ENCODE measurements at places on chromosomes 16 and 17. TPM values are rescaled to one million over a fixed set of nuclear protein-coding genes. Genes with fewer than 3 reads are reported as not detected.

DNA sequence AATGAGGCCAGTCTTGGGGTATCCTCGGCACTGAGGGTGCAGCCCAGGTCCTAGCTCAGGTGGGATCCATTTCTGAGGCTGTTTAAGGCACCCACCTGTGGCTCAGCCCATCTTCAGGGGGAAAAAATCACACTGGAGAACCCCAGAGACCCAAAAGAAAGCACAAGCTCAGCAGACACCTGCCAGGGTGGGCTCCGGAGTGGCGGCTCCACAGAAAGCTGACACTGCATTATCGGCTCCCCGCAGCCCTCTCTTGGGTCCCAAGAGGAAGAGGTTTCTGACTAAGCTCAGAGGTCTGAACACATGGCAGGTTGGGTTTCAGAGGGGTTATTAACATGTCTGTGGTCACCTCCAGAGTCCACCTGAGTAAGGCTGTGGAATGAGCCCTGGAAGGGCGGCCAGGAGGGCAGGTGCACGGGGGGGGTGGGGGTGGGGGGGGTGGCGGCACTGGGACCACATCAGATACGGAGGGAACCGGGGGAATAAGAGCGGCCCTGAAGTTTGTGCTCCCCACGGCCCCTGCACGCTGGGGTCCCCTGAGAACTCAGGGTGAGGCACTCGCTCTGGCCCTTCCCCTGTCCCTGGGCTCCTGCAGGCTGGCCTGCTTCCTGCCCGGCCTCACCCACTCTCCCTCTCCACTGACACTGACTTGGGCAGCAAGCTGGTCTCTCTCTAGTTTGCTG lies 79.5 kb downstream of the TIMM22 start:
- DNase-seq, result no peak

- no peak for DNase-seq
Observed at GRCh38 chr16:89693289-89693731, 6.8 kb downstream of the CDK10 start.

GRCh38 chr17:7549401-7550055 lies 670 bp downstream of the TNFSF12 start:
- DNase-seq, result peak; percentile 63

- no peak for DNase-seq
Observed at GRCh38 chr17:7820231-7820630, 13.8 kb upstream of the KDM6B start.

DNA sequence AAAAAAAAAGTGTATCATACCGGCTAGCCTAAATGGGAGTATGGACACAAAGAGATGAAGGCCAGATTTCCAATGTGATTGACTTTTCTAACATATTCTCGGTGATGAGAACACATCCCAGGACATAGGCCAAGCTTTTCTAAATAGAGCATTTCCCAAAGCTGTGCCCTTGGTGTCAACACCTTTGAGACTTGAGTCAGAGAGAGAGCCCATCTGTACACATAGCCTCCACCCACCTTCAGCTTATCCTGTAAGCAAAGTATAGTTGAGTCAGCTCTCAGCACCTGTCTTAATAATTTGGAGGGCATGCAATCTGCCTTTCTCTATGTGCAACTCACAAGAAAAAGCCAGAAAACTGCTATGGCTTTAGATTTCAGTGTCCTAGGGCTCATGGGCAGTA lies 42.7 kb downstream of the SOX9 start:
- DNase-seq, result no peak

Gene BRICD5
- 4.5 TPM for total RNA-seq

Gene GPRC5C
- total RNA-seq, result 5.3 TPM

- DNase-seq, result no peak
Observed at GRCh38 chr16:88378401-88378800, 4.4 kb upstream of the ZNF469 start.

DNA sequence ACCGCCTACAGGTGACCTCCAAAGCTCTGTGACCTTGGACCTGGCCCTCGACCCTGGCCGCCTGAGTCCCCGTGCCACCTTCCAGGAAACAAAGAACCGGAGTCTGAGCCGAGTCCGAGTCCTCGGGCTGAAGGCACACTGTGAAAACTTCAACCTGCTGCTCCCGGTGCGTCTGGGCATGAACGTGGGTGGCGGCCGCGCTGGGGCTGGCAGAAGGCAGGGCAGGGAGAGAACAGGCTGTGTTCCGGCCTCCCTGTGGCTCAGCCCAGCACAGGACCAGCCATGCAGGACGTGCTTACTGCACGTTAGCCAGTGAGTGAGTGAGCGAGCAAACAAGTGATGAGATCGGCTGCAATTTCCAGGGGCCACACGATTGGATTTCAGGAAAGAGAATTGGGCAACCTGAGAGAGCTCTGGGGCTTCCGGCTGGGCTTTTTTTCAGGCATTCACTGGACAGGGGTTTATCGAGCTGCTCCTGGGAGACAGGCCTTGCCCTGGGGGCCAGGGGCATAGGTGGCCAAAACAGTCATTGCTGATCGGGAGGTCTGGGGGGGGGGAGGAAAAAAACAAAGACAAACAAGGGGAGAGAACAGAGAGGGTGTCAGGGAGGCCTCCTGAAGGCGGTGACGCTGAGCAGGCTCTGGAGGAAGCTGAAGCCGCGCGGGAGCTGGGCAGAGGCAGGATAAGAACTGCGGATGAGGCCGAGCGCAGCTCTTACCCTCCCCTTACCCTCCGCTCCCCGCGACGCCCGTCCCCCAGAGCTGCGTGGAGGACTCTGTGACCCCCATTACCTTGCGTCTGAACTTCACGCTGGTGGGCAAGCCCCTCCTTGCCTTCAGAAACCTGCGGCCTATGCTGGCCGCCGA lies 16.9 kb downstream of the ITGAX start:
- no peak for DNase-seq

Gene HAP1
- total RNA-seq, result under 0.01 TPM

DNA sequence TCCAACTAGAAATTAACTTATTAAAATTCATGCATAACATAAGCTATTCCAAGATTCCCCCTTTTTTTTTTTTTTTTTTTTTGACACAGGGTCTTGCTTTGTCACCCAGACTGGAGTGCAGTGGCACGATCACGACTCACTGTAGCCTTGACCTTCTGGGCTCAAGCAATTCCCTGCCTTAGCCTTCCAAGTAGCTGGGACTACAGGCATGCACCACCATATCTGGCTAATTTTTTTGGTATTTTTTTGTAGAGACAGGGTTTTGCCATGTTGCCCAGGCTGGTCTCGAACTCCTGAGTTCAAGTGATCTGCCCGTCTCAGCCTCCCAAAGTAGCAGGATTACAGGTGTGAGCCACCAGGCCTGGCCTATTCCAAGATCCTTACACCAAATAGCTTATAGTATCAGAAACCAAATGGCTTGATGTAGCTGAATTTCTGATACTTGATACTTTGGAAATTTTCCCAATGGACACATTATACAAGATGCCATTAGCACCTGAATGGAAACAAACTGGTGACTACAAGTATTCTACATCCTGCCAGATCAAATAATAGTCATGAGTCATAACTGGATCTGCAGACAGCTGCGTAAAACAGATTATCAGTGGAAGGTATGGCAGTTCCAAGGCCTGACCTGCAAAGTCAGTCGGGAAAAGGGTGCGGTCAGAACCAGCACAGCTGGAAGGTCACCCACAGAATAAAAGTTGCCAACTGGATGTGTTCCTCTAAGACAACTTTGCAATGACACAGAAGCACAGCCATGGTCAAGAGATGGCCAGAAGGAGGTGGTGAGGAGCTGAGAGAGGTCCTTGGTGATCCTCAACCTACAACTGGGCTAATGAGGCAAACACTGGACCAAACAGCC lies 14.5 kb downstream of the TUBG1 start:
- DNase-seq, result no peak

DNA sequence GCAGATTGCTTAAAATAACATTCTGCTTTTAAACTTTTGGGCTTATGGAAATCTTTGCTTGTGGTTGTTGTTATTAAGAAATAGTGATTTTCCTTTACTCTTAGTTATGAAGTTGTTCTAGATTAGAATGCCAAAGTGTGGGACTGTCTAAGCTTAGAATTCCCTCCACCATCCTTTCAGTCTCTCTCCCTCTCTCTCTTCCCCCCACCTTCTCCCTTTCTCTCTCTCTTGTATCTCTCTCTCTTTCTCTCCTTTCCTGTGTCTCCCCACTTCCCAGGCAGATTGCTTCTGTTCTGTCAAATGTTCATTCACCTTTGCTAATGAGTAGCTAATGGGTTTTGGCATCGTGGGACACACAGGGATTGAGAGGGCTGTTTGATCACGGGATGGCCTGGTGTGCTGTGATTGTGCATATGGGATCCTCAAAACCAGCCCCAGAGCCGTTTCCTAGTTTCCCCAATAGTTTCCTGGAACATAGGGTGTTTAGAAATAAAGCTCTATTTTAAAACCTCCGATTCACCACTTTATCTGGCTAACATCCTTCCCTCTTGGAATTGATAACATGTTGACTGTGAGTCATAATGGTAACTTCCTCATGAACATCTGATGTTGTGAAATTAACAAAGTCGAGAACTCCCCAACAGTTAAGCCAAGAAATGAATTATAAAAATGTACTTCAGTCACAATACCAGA lies 502.6 kb downstream of the TMEM114 start:
- DNase-seq, result no peak
